GM23248 (cell line): ENCODE measurements at places on chromosomes 7 and 10. TPM values are rescaled to one million over a fixed set of nuclear protein-coding genes. Genes with fewer than 3 reads are reported as not detected.

GRCh38 chr7:69204943-69205342, 393.3 kb upstream of the AUTS2 start:
- peak; percentile 20 for DNase-seq

GRCh38 chr10:126576336-126576735, 94.2 kb downstream of the C10orf90 start:
- peak; percentile 21 for DNase-seq

- DNase-seq, result no peak
Measured at GRCh38 chr7:90763108-90763507, 167.0 kb downstream of the CDK14 start.

- no peak for DNase-seq
Measured at GRCh38 chr10:132543916-132544743, 6.5 kb downstream of the INPP5A start.

DNA sequence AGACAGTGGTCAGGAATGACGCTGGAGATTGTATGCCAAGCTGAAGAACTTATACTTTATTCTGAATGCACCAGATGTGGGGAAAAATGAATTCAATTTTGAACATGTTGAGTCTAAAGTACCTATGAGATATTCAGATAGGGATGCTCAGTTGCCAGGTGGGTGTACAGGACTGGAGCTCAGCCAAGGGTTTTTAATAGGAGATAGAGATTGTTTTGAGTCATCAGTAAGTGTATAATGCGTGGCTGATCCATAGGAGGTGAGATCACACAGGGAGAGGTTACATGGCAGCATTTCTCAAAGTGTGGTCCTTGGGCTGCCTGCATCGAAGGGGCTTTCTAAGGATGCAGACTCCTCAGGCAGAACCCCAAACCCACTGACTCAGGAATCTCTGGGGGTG, 6.8 kb upstream of the HIPK2 start:
- no peak for DNase-seq

- DNase-seq, result peak; percentile 96
Measured at GRCh38 chr7:27134392-27134791, 3.8 kb upstream of the HOXA4 start.

DNA sequence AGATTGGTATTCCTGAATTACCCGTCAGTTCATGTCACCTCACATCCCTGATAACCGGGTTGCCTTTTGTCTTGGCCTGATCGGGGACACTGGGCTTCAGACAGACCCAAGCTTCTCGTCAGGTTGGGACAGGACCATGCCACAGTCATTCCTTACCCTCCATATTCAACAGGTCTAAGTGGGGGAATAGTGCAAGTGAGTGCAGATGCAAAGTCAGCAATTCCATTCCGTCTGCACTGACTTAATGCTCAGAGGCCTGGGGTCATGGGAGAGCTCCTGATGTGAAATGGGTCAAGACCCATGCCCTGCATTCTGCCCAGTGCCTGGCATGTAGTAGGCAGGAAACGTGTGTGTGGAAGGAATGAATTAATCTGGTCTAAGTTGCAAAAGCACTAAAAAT, 95.4 kb upstream of the PITRM1 start:
- DNase-seq, result no peak

DNA sequence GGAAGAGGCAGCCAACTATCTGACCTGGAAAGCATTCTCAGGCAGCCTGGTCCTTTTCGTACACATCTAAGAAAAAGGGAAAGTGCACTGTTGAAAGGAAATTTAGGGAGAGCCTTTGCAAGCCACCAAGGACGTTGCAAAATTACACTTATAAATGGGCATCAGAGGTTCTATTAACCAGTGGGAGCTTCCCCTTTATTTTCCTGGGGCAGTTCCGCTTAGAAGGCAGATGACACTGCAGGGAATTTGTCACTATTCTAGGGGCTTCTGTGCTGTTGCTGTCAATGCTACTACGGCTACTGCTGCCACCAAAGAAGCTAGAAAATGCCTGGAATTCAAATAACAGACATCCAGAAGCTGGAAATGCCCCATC, 79.6 kb upstream of the AUTS2 start:
- DNase-seq, result no peak

DNA sequence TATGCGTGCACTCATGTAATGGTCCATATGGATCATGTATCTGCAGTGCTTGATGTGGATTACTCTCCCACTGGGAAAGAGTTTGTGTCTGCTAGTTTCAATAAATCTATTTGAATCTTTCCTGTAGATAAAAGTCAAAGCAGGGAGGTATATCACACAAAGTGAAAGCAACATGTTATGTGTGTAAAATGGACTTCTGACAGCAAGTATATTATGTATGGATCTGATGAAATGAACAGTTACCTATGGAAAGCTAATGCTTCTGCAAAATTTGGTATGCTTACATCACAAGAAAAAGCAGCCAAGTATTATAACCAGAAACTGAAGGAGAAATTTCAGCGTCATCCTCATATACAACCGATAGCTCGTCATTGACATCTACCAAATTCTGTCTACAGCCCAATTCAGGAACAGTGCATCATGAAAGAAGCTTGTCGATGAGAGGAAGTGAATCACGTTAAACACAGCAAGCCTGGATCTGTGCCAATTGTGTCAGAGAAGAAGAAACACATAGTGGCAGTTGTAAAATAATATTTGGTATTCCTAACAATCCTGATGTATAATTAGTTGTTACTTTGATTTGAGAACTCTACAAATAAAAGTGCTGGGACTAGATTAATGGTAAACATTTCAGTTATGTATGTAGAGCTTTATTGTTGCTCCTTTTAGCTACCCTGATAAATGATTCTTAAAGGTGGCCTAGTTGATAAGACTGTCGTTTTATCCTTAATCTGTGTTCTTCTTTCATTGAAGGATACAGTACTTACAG, 14.2 kb upstream of the SYPL1 start:
- peak; percentile 67 for DNase-seq

DNA sequence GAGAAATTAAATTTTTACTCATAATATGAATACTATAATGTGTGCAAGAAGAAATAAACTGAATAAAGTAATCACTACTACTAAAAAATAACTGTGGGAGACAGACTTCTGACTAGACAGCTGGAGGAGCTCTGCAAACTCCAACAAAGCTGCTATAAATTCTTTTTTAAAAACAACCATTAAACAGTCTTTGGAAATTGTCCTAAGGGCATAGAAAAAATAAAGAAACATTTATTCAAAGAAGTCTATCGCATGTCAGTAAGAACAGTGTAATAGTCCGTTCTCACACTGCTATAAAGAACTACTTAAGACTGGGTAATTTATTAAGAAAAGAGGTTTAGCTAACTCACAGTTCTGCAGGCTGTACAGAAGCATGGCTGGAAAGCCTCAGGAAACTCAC, 56.0 kb downstream of the ZPBP start:
- no peak for DNase-seq

GRCh38 chr10:26436848-26437247, 1.3 kb upstream of the APBB1IP start:
- DNase-seq, result no peak

GRCh38 chr10:127577376-127578258, 28.5 kb downstream of the NPS start:
- peak; percentile 42 for DNase-seq

Gene OR13A1
- total RNA-seq, result not detected in 2 replicates

Gene SPDYE11
- total RNA-seq, result not detected in 2 replicates

Gene ZP3
- total RNA-seq, result 4.5 and 5.3 TPM in 2 replicates

Gene SGCE
- total RNA-seq, result 70.4 and 71.4 TPM in 2 replicates

Gene P4HA1
- 387 and 419 TPM in 2 replicates for total RNA-seq

Gene SPACDR
- total RNA-seq, result not detected in 2 replicates

Gene AKR1C3
- total RNA-seq, result 23.2 and 36.2 TPM in 2 replicates
